Hippocampal formation (tissue), 2 donors: ENCODE measurements at places on chromosomes 1 and 21.

DNA sequence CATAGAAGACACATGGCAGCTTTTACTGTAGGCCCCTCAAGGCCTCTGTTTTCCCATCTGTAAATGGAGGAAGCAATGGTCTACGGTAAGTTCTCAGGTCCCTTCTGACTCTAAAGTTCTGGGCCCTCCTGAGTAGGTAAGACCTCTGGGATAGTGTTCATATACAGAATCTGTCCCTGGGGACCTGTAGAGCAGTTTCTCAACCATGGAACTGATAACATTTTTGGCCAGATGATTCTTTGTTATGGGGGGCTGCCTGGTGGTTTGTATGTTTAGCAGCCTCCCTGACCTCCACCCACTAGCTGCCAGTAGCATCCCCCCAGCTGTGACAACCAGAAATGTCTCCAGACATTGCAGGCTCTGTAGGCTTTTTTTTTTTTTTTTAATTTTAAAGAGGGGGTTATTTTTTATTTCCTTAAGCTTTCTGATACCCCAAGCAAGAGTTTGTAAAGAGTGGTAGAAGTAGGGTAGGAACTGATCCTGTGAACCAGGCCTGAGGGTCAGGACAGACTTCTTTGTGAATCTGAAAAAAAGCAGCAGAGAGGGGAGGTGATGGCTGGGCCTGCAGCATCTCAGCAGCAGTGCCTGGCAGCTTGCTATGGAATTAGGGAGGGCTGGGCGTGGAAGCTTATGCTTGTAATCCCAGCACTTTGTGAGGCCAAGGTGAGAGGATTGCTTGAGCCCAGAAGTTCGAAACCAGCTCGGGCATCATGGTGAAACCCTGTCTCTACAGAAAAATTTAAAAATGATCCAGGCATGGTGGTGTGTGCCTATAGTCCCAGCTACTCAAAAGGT, 20.2 kb upstream of the TCEA3 start:
- no peak for DNase-seq

GRCh38 chr1:83671586-83671985, 327.3 kb downstream of the TTLL7 start:
- no peak for DNase-seq

GRCh38 chr1:61623852-61624251, 101.1 kb downstream of the TM2D1 start:
- no peak for DNase-seq

- no peak for DNase-seq
Measured at GRCh38 chr1:92701147-92701546, 83.8 kb downstream of the EVI5 start.

- peak; percentile 90 for DNase-seq
Measured at GRCh38 chr1:154870115-154870571, at the start of gene KCNN3. TSS of gene KCNN3 (minus strand) at chr1:154870281. CDS start at chr1:154869964, 317 bp downstream.

GRCh38 chr1:115186711-115187265, 97.5 kb upstream of the TSPAN2 start:
- DNase-seq: no peak

DNA sequence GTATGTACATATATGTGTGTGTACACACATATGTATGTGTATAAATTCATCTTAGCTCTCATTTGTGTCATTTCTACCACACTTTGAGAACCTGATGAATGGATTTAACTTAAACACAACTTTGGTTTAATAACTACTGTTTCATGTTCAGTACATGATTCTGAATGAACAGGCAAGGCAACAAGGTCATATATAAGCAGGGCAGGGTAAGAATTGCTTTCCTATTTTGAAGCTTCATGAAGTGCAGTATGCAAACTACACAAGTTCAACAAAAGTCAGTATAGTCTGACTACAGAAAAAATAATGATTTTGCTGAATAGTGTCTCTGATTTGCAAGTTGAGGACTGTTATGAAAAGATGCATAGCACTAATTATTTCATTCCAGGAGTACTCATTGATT, 127.6 kb downstream of the KCNK2 start:
- DNase-seq: no peak

DNA sequence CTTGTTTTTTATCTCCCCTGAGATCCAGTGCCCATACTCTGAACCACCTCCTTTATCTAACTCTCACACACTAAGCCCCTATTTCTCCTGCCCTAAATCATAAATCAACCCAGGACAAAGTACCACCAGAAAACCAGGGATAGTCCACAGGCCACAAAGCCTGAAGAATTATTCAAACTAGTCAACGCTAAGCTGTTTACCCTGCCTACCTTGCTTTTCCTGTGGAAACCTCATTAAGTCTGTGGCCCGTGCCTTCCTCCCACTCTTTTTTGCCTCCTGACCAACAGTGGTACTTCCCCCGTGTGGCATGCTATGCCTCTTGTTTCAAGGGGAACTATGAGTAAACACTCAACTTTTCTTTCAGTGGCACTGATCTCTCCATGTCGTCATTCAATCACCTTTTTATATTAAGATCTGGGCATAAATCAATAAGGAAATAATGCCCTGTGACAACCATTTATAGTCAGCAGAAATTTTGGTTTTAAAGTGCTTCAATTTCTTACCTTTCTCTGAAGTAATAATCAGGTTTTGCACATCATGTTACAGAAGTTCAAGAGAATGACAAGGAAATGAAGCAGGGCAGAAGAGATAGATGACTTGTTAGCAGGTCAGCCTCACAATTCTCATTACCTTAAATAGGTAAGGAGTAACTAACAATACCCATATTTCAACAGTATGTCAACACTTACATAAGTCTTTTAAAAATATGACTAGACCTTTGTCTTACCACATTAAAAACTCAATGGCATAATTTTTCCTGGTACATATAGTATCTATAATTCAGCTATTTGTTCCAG, 32.1 kb downstream of the EYA3 start:
- DNase-seq: no peak

GRCh38 chr1:43850591-43851233, 82.9 kb upstream of the ARTN start:
- DNase-seq: no peak

- DNase-seq: no peak
Measured at GRCh38 chr1:86887479-86888162, 26.3 kb downstream of the SELENOF start.

DNA sequence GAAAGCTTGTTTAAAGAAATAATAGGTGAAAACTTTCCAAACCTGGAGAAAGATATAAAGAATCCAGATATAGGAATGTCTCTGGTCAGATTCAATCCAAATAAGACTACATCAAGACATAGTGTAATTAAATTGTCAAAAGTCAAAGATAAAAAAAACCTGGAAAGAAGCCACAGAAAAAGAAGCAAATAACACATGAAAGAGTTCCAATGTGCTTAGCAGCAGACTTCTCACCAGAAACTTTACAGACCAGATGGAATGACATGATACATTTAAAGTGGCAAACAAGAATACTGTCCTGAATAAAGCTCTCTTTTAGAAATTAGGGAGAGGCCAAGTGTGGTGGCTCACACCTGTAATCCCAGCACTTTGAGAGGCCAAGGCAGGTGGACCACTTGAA, 1039.9 kb downstream of the KCNT2 start:
- no peak for DNase-seq

- no peak for DNase-seq
Measured at GRCh38 chr1:65538086-65538485, 117.6 kb downstream of the LEPR start.

DNA sequence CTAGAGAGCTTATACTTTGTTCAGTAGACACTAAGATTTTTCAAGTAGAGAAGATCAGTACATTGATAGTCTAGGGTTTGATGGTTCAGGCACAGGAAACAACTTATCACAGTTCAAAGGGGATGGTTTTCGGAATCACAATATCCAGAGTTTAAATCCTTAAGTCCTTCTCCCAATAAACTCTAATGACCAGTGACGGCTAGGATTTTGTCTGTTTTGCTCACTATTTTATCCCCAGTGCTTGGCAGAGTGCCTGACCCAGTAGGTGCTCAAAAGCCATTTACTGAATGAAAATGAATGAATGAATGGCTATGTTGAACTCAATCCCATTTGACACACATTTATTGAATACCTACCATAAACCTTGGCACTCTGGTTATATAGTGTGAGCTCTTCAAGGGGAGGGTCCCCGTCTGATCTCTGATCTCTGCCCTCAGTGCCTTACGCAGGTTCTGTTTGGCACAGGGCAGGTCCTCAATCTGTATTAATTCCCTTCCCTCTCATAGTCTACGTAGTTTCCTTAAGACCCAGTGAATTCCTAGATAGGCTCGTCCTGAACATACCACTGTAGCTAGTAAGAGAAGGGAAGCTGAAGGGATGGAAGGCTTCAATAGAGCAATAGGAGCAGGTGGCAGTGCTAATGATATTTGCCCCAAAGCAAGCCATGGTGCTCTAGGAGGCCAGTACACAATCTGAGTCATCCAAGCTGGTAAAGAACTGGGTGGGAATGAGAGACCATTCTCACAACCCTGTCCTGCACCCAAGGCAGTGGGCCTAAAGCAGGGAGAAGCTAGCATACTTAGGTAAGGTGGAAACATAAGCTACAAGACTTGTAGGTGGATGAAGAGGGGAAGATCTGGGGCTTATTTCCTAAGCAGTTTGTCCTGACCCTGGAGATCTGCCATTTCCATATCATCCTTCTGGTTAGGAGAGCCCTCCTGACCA, 53.4 kb downstream of the DMAP1 start:
- no peak for DNase-seq
